Posterior cingulate gyrus (tissue), 11 donors: ENCODE measurements at places on chromosomes 5 and 9.

DNA sequence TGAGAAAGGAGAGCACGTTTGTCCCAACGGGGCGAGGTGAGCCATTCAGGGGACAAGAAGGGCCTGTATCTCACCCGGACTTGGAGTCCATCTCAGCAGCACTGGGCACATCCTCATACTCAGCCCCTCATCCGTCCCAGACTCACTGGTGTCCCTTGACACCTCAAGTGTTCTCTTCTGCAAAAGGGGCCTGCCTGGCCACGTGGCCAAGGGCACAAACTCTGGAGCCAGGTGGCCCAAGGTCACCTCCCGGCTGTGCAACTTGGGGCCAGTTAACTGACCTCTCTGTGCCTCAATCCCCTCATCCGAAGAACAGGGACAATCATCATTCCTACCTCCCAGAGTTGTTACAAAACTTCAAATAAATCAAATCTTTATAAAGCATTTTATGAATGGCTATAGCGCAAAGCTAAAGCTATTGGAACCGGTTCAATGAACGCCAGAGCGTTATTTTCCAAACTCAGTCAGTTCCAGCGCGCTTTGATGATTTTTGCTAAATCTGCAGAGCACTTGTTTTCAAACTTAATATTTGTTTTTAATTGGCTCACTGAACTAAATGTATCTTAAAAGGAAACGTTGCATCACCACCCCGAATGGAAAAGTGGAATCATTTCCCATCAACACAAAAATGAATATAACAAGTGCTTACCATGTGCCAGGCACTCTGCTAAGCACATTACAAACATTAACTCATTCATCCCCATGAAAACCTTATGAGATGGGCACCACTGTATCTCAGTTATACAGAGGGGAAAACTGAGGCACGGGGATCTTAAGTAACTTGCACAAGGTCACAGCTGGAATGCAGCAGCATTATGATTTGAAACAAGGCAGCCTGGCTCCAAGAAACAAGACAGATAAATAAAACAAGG, 49.3 kb downstream of the DUSP1 start:
- DNase-seq = no peak

DNA sequence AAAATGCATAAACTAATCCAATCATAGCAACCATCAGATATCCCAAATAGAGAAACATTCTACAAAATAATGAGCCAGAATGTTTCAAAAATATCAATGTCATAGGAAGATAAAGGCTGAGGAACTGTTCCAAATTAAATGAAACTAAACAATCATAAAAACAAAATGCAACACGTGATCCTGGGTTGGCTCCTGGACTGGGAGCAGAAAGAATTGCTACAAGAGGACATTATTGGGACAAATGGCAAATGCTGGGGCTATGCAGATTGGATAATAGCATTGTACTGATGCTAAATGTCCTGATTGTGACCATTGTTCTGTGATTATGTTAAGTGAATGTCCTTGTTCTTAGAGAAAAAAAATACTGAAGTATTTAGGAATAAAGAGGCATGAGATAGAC, 54.2 kb upstream of the AKNA start:
- DNase-seq = no peak

GRCh38 chr9:78626971-78627370, 330.0 kb downstream of the PSAT1 start:
- DNase-seq = no peak

- DNase-seq = no peak
Measured at GRCh38 chr5:154369682-154370081, 76.1 kb upstream of the SAP30L start.

DNA sequence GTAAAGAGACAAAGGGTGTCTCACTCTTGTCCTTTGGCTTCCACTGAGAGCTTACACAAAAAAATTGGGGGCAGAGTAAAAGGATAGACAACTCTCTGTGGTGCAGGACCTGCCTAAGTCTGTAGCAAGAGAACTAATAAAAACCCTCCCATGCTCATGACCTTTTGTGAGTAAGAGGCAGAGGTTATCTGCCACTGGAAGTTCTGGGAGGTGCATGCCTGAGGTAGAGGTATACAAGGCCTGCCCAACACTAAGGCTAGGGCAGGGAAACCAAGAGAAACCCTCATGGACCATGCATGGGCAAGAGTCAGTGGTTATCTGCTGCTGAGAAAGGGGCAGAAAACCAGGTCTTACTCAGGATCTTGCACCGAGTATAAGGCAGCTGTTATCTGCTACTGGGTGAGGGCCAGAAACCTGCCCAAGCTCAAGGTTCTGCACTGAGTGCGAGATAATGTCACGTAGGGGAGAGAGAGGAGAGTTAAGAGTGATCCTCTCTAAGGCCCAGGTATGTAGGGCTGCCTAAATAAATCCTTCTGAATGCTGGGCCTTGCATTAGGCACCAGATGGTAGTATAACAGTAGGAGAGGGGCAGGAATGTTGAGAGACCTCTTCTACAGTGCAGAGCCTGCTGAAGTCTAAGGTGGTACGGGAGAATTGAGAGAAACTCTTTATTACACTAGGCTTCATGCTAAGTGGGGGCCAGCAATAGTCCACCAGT, 143.4 kb downstream of the MACROH2A1 start:
- no peak for DNase-seq

DNA sequence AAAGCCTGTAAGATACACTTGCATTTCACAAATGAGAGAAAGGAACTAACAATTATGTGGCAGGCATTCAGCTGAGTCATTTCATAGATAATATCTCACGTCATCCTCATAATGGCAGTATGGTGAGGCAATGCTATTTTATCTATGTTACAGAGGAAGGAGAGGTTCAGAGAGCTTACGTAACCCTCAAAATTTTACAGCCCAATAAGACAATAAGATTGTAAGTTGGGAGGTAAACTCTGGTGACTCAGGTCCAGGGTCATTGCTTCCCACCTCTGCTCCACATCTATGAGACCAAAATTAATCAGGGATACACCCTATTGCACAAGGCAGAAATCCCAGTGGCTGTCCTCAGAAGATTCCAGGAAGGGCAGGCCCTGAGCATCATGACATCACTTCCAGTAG, 309.7 kb downstream of the NSG2 start:
- no peak for DNase-seq

DNA sequence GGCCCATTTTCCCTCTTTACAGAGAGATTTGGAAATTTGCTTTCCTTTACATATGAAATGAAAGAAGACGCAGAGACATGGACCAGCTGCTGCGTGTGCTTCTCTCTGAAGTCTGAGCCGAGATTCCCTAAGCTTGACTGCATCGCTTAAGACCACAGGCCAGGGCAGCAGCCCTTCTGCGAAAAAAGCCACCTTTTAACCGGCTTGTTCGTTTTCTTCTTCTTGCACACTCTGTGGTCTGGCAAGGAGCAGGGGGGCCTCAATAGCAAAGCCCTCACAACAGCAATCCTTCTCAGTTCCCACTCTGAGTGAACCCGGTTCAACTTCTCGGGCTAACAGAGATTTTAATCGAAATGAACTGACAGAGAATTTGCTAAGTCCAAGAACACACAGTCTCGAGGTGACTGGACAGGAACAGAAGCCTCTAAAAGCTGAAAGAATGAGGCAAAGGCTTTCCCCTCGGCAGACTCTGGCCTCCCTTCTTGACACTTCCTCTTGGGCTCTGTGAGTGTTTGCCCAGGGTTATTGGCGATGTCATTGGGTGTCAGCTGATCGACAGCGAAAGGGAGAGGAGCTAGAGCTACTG, 512.9 kb upstream of the KLF4 start:
- no peak for DNase-seq

DNA sequence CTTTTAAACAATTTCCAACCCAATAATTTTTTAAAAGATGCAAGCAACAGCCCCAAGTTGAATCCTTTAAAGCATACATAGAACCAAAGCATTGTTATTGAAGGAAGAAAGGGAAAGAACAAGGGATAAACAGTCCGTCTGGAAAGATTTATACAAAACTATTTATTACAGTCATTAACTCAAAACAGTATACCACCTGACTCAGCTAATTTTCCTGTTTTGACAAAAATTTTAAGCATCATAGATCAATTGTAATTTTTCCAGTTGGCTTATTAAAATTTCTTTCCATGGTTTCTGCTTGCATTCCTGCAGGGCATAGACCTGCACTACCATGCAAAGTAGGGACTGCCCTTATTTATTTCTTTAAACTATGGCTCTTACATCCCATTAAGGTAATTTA, 29.9 kb downstream of the AP3B1 start:
- DNase-seq = no peak

DNA sequence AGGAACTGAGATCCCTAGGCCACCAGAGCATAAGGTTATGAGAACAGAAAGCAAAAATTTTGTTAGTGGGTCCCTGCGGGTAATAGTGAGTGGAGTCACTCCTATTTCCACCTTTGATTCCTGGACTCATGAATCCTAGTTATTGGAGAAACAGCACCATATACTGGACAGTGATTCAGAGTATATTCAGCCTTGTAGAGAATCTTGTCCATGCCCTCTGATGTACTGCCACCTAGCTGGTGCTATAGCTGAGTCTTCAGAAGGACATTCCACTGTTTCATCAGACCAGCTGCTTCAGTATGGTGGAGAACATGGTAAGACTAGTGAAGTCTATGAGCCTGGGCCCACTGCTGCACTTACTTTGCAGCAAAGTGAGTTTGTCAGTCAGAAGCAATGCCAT, 25.0 kb upstream of the ITGA2 start:
- DNase-seq = no peak
